ENCODE measurements at places on chromosomes 4 and X. TPM values are rescaled to one million over a fixed set of nuclear protein-coding genes. Genes with fewer than 3 reads are reported as not detected.

Gene USP17L25
- total RNA-seq, result not detected

Gene CDX4
- total RNA-seq, result not detected

Gene C1QTNF7
- not detected for total RNA-seq

Gene MGARP
- total RNA-seq, result 0.63 TPM

Gene HAND2
- total RNA-seq, result not detected

Gene TLR3
- 4.9 TPM for total RNA-seq

GRCh38 chr4:533318-534100 lies 34.5 kb downstream of the PIGG start:
- H3K27ac ChIP-seq, result no peak overlapping the region
- H3K4me1 ChIP-seq, result no peaks in the 10 kb centered on the region
- no peak for DNase-seq
- H3K27me3 ChIP-seq, result no peaks in the 10 kb centered on the region

- DNase-seq, result no peak
- no peaks in the 10 kb centered on the region for H3K27me3 ChIP-seq
Measured at GRCh38 chr4:84681486-84682274, 98.8 kb downstream of the CDS1 start.

GRCh38 chr4:159682996-159683395 lies 580.1 kb downstream of the RAPGEF2 start:
- no peaks in the 10 kb centered on the region for H3K27me3 ChIP-seq
- H3K27ac ChIP-seq, result no peak overlapping the region

- peaks cover 27% of the 10 kb centered on the region for H3K36me3 ChIP-seq
- H3K27ac ChIP-seq, result no peak overlapping the region
- H3K4me1 ChIP-seq, result no peaks in the 10 kb centered on the region
- DNase-seq, result no peak
- H3K4me3 ChIP-seq, result no peak overlapping the region
- H3K27me3 ChIP-seq, result no peaks in the 10 kb centered on the region
Measured at GRCh38 chr4:70816894-70817293, 22.8 kb downstream of the GRSF1 start.

DNA sequence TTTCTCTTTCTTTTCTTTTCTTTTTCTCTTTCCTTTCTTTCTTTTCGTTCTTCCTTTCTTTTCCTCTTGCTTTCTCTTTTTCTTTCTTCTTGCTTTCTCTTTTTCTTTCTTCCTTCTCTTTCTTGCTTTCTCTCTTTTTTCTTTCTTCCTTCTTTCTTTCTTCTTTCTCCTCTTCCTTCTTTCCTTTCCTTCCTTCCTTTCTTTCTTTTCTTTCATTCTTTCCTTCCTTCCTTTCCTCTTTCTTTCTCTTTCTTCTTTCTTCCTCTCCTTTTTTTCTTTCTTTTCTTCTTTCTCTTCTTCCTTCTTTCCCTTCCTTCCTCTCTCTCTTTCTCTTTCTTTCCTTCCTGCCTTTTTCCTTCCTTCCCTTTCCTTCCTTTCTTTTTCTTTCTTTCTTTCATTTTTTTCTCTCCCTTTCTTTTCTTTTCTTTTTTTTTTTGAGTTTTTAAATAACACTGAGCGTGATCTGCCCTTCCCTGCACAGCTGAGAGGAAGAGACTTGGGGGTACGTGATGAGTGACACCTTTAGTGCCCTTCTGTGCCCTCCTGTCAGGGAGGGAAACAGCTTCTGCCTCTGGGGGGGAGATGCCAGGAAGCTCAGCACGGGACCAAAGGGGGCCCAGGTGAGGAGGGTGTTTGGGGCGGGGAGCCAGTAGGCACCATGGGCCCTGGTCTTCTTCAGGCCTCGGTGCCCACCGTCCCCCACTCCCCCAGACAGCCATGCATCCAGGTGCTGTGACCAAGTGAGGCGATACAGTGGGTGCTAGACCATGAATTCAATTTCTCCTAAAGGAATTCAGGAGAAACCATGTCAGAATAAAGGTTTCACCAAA lies 36.6 kb upstream of the CDKN2AIP start:
- no peaks in the 10 kb centered on the region for H3K36me3 ChIP-seq
- peak overlapping the region; percentile 80 for H3K27ac ChIP-seq
- DNase-seq, result no peak
- H3K27me3 ChIP-seq, result no peaks in the 10 kb centered on the region

- DNase-seq, result no peak
- H3K4me1 ChIP-seq, result no peaks in the 10 kb centered on the region
- no peak overlapping the region for H3K4me3 ChIP-seq
Measured at GRCh38 chr4:22942920-22943559, 250.3 kb downstream of the GBA3 start.

- no peaks in the 10 kb centered on the region for H3K4me1 ChIP-seq
- no peak overlapping the region for H3K27ac ChIP-seq
Measured at GRCh38 chr4:92618968-92619367, 315.2 kb downstream of the GRID2 start.

- H3K4me1 ChIP-seq, result peaks cover 90% of the 10 kb centered on the region
- H3K27me3 ChIP-seq, result no peaks in the 10 kb centered on the region
- DNase-seq, result peak; percentile 42
- H3K36me3 ChIP-seq, result peaks cover 4% of the 10 kb centered on the region
- H3K27ac ChIP-seq, result peak overlapping the region; percentile 70
- peak overlapping the region; percentile 2 for H3K4me3 ChIP-seq
Measured at GRCh38 chrX:2697306-2697705, 6.2 kb downstream of the CD99 start.

- no peaks in the 10 kb centered on the region for H3K4me1 ChIP-seq
- no peaks in the 10 kb centered on the region for H3K27me3 ChIP-seq
- no peaks in the 10 kb centered on the region for H3K36me3 ChIP-seq
- DNase-seq, result no peak
- no peak overlapping the region for H3K27ac ChIP-seq
- no peak overlapping the region for H3K4me3 ChIP-seq
Measured at GRCh38 chrX:16658284-16658683, 8.3 kb downstream of the S100G start.

DNA sequence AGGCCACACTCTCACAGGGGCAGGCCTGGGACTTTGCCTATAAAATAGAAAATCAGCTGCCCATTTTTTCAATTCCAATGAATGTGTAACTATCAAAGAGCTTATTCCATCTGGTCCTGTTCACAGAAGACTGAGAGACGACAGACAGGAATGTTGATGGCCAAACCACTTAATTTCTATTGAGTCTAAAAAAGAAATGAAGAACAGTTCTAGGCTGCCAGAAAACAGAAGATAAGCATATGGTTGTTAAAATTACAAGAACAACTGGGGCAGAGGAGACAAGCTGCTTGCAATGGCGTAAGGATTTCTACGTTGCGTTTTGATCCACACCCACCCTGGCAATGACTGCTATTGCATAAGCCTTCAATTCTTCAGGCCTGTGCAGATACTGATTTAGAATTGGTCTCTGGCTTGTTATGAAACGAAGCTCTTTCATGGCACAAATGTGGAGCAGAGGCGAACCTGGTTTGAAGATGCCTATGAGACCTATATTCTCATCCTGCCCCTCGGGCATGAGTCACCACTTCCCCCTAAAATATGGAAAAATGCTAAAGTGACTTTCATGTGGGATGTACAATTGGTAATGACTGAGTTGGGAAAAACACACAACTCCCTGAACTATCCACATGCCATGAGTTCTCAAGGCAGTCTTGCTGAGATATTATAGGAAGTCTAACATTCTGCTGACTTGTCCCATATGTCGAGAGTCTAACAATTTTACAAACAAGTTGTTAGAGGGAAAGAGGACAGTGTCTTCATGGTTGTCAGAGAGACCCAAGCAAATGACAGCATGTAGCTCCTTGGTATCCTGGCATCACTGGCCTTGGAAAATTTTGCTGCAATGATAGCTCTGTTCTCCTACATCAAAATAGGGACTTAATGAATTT lies 37.9 kb upstream of the SORBS2 start:
- no peaks in the 10 kb centered on the region for H3K36me3 ChIP-seq
- no peaks in the 10 kb centered on the region for H3K4me1 ChIP-seq
- DNase-seq, result no peak
- H3K4me3 ChIP-seq, result no peak overlapping the region

GRCh38 chrX:70087857-70088630 lies 25.8 kb downstream of the OTUD6A start:
- H3K27ac ChIP-seq, result no peak overlapping the region
- no peaks in the 10 kb centered on the region for H3K27me3 ChIP-seq
- no peak for DNase-seq
- H3K4me1 ChIP-seq, result no peaks in the 10 kb centered on the region
- H3K4me3 ChIP-seq, result no peak overlapping the region
- no peaks in the 10 kb centered on the region for H3K36me3 ChIP-seq

- no peak overlapping the region for H3K27ac ChIP-seq
- no peak for DNase-seq
- H3K36me3 ChIP-seq, result no peaks in the 10 kb centered on the region
Measured at GRCh38 chr4:181760560-181760959, 482.6 kb upstream of the TENM3 start.

- no peak for DNase-seq
- H3K4me3 ChIP-seq, result no peak overlapping the region
- H3K27ac ChIP-seq, result no peak overlapping the region
- H3K4me1 ChIP-seq, result no peaks in the 10 kb centered on the region
Measured at GRCh38 chr4:159413306-159413943, 310.5 kb downstream of the RAPGEF2 start.

DNA sequence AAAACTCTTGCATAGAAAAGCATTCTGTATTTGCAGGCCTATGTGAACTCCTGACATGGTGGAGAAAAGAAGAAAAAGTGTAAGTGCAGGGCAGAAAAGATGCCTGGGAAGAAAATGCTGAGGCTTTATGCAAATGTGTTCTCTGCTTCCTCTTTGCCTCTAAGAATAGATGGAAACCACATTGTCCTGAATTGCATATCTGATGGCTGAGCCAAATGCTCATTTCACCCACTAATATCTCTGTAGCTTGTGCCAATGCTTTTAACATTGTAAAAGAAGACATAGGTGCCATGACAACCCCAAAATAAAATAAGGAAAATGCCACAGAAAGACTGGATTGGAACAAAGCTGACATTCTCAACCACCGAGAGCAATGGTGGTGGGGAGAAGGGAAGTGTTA lies 307.4 kb downstream of the GRIA2 start:
- H3K27me3 ChIP-seq, result no peaks in the 10 kb centered on the region
- H3K36me3 ChIP-seq, result no peaks in the 10 kb centered on the region
- H3K4me1 ChIP-seq, result no peaks in the 10 kb centered on the region

DNA sequence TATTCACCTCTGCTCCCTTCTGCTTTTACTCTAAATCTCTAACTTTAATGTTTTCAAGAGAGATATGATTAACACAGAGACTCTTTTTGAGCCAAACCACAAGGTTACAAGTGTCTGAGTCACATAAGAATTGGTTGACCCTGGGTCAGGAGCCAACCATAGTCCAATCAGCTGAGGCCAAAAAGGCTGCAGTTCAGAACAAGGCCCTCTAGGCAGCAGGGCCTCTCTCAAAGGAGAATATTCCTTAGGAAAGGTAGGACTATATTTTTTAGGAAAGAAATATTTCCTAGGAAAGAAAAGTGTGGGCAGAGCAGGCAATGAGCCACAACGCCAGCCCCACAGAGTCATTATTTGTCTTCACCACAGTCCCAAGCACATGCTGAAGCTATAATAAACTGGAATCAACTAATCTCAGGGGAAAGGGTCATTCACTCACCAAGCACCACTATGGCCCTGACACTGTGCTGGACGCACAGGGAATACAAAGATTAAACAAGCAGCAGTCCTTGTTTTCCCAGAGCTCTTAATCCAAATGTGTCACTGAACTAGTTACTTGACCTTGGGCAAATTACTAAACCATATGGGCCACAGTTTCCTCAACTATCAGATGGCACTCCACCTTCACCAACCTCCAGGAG lies 2.2 kb downstream of the ATP8A1 start:
- DNase-seq, result no peak
- H3K27me3 ChIP-seq, result no peaks in the 10 kb centered on the region
- H3K4me3 ChIP-seq, result peak overlapping the region; percentile 97
- H3K4me1 ChIP-seq, result peaks cover 25% of the 10 kb centered on the region

GRCh38 chr4:74486905-74487304 lies 42.0 kb downstream of the AREG start:
- peaks cover 2% of the 10 kb centered on the region for H3K27me3 ChIP-seq
- DNase-seq, result no peak
- no peak overlapping the region for H3K4me3 ChIP-seq
- H3K4me1 ChIP-seq, result no peaks in the 10 kb centered on the region

DNA sequence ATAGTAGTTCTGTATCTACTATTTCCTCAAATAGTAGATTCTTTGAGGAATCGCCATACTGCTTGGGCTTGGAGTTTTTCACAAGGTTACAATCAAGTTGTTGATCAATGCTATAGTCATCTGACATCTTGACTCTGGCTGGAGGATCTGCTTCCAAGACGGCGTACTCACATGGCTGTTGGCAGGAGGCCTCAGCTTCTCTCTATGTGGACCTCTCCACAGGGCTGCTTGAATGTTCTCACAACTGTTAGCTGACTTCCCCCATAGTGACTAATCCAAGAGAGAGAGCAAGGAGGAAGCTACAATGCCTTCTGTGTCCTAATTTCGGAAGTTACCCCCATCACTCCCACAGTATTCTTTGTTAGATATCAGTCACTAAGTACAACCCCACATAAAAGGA lies 10.3 kb downstream of the EGFL6 start:
- H3K4me1 ChIP-seq, result no peaks in the 10 kb centered on the region
- DNase-seq, result no peak
- H3K4me3 ChIP-seq, result no peak overlapping the region
- no peak overlapping the region for H3K27ac ChIP-seq
- H3K27me3 ChIP-seq, result no peaks in the 10 kb centered on the region
- no peaks in the 10 kb centered on the region for H3K36me3 ChIP-seq

- no peak overlapping the region for H3K4me3 ChIP-seq
- H3K36me3 ChIP-seq, result no peaks in the 10 kb centered on the region
- H3K27ac ChIP-seq, result no peak overlapping the region
- H3K27me3 ChIP-seq, result no peaks in the 10 kb centered on the region
- DNase-seq, result no peak
Measured at GRCh38 chr4:113169368-113169767, 119.9 kb downstream of the ANK2 start.
